ENCODE measurements at places on chromosomes 4 and X. TPM values are rescaled to one million over a fixed set of nuclear protein-coding genes. Genes with fewer than 3 reads are reported as not detected.
A peak's percentile ranks its signal among the peaks of the same experiment; 100 is the strongest.

DNA sequence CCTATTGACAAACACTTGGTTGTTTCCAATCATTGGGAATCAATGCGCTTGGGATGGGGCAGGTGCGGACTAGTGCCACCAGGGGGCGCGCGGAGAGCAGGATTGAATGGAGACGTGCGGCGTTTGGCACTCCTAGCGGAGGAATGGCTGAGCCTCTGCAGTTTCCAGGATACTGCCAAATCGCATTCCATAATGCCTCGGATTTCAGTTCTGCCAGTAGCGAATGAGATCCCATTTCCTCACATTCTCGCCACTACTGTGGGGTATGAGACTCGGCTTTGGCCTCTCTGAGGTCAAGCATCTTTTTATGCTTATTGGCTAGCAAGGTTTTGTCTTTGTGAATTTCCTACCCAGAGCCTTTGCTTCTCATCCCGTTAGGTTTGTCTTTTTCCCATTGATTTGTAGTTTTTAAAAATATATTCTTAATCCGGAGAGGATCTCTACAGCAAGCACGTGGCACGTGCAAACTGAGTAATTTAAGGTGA lies 28.7 kb downstream of the CLDN34 start:
- DNase-seq, result peak; percentile 89
- no peaks in the 10 kb centered on the region for H3K36me3 ChIP-seq
- H3K27ac ChIP-seq, result no peak overlapping the region

- H3K36me3 ChIP-seq, result no peaks in the 10 kb centered on the region
- no peak for DNase-seq
- no peak overlapping the region for H3K27ac ChIP-seq
Measured at GRCh38 chrX:27354021-27354420, 109.1 kb downstream of the PPP4R3C start.

DNA sequence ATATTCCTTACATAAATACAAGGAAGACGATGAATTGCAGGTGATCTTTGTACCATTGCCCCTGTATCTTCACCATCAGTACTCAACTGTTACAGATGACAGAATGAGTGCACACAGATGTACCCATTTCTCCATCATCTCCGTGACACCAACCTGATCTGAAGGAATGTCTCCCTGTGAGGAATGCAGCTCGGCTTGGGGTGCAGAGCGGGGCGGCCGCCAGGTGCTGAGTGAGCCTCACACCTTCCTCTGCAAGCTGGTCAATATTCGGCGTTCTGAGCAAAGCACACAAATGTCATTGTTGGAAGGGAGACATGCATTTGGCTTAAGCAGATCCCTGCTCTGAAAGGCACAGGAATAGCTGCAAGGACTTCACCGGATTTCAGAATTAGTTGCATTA lies 7.4 kb downstream of the ARSD start:
- H3K27ac ChIP-seq, result no peak overlapping the region
- no peaks in the 10 kb centered on the region for H3K27me3 ChIP-seq
- no peak for DNase-seq
- H3K4me1 ChIP-seq, result no peaks in the 10 kb centered on the region
- H3K36me3 ChIP-seq, result no peaks in the 10 kb centered on the region
- no peak overlapping the region for H3K4me3 ChIP-seq

DNA sequence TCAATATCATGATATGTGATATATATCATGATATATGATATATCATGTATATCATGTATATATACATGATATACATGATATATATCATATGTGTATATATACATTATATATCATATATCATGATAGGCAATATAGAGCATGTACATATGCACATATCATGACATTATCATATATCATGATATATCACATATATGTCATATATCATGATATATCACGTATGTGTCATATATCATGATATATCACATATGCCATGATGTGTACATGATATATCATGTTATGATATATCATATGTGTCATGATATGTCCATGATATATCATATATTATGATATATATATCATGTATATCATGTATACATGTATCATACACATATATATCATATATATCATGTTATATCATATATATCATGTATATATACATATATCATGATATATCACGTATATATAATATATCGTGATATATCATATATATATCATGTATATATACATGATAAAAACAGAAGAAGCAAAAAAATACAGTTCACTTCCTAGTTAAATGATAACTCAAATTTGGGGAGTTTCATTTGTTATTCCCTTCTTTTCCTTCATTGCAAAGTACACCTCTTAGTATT lies 670.1 kb upstream of the EPHA5 start:
- H3K4me1 ChIP-seq, result no peaks in the 10 kb centered on the region
- no peaks in the 10 kb centered on the region for H3K36me3 ChIP-seq
- DNase-seq, result no peak
- H3K27ac ChIP-seq, result no peak overlapping the region
- no peaks in the 10 kb centered on the region for H3K27me3 ChIP-seq

- H3K4me1 ChIP-seq, result no peaks in the 10 kb centered on the region
- DNase-seq, result peak; percentile 40
- no peaks in the 10 kb centered on the region for H3K27me3 ChIP-seq
- H3K27ac ChIP-seq, result no peak overlapping the region
- no peak overlapping the region for H3K4me3 ChIP-seq
Measured at GRCh38 chrX:48531358-48531959, 8.1 kb upstream of the TBC1D25 start.

DNA sequence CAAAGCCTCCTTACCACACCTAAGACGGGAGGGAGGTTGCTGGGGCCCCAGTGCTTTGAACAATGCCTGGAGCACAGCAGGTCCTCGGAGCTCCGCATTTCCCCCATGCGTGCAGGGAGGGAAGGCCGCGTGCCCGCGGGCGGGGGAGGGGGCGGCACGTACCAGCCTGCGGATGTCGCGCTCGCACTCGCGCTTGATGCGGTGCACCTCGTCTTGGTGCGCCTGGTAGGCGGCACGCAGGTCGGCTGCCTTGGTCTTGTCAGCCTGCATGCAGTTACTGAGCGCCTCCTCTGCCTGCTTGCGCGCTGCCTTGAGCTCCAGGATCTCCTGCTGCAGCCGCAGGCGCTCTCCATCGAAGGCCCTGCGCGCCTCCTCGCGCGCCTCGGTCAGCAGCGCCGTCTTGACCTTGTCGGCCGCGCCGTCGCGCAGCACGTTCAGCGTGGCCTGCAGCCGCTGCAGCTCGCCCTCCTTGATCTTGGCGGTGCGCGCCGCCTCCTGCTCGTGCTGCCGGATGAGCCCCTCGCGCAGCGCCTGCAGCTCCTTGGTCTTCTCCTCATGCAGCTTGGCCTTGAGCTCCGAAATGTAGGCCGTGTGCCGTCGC lies 87.2 kb upstream of the C4orf50 start:
- no peak for DNase-seq
- H3K4me1 ChIP-seq, result no peaks in the 10 kb centered on the region
- H3K27ac ChIP-seq, result no peak overlapping the region
- peaks cover 19% of the 10 kb centered on the region for H3K27me3 ChIP-seq

Gene HS3ST1
- not detected for total RNA-seq

Data from stomach (tissue), 19 donors.